Cerebellar cortex (tissue), 1 donor: ENCODE measurements at places on chromosomes 1 and 21.

- no peak for DNase-seq
Measured at GRCh38 chr1:60386249-60386648, 312.7 kb upstream of the C1orf87 start.

GRCh38 chr1:203681739-203682138 is 55.1 kb downstream of the ATP2B4 start:
- DNase-seq: no peak

- no peak for DNase-seq
Measured at GRCh38 chr1:22264464-22265341, 121.8 kb upstream of the WNT4 start.

DNA sequence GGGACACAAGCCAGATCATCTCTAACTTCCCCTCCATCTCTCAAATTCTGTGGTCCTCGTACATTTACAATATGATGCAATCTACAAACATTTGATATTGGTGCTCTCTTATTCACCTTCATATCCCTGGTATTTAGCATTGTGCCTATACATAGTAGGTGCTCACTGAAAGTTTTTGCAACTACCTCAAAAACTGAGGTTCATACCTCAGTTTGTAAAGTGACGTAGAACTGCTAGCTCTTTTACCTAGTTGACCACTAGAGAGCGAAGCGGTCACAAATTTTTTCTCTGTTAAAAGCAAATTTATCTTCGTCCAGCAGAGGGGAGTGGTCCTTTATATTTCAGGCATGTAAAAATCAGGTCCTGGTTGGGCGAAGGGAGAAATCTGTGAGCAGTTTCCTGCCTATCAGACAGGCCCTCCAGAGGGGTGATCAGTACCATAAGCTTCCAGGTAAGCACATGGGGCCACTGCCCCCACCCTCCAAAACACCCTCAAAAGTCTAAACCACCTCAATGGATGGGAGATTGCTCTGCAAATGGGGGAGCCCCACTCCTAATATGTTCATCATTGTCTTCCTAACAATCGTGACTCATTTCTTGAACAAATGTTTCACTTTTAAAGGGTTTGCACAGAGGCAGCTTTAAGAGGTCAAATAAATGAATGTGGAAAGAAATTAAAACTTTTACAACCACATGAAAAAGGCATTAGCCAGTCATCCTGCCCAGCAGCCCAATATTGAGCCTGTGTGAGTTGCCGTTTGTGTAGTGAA is 10.6 kb upstream of the HLCS start:
- DNase-seq: peak; percentile 78

GRCh38 chr1:108034396-108034795 is 69.4 kb upstream of the VAV3 start:
- no peak for DNase-seq

DNA sequence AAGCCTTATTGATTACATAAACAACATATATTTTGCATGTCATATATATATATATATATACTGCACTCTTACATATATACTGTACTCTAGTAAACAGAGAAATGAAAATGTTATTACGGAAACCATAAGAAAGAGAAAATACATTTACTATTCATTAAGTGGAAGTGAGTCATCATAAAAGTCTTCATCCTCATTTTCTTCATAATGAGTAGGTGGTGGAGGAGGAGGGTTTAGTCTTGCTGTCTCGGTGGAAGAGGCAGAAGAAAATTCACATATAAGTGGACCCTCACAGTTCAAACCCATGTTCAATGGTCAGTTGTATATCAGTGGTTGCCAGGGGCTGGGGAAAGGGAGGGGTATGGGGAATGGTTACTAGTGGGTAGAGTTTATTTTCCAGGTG is 8.0 kb upstream of the IFNLR1 start:
- DNase-seq: no peak

DNA sequence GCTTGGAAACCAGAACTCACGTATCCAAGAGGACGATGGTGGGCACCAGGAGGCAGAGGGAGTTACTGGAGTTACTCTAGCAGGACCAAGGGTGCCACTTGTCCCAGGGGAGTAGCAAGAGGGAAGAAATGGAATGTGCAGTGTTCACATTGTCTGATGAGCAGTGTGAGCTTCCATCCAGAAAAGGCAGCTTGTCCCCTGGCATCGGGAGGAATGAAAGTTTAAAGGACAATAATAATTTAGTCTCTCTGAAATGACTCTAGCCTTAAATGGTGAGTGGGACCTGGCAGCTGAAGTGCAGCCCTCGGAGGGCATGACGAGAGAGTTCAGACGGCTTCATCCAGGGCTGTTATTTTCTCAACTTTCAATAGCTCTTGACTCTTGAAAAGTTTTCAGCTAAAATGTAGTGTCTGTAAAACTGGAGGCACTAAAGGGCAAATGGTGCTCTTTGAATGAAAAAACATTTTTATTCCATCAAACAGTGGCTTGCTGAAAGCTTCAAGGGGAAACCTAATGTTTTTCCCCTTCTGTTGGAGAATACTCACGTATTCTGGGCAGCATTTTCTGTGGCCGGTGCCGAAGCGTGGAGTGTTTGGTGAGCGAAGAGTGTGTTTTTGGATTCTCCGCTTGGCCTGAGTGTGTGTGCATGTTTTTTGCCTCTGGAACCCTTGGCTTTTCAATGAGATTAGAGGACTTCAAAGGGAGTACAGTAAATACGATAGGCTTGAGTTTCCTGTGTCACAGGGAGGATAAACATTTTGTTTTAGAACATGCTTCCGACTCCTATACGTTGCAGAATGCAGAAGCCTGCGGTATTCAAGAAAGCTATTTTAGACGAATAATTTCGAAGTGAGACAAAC is 157.3 kb downstream of the GALNT2 start:
- no peak for DNase-seq

- no peak for DNase-seq
Measured at GRCh38 chr1:185573677-185574076, 160.5 kb upstream of the HMCN1 start.

DNA sequence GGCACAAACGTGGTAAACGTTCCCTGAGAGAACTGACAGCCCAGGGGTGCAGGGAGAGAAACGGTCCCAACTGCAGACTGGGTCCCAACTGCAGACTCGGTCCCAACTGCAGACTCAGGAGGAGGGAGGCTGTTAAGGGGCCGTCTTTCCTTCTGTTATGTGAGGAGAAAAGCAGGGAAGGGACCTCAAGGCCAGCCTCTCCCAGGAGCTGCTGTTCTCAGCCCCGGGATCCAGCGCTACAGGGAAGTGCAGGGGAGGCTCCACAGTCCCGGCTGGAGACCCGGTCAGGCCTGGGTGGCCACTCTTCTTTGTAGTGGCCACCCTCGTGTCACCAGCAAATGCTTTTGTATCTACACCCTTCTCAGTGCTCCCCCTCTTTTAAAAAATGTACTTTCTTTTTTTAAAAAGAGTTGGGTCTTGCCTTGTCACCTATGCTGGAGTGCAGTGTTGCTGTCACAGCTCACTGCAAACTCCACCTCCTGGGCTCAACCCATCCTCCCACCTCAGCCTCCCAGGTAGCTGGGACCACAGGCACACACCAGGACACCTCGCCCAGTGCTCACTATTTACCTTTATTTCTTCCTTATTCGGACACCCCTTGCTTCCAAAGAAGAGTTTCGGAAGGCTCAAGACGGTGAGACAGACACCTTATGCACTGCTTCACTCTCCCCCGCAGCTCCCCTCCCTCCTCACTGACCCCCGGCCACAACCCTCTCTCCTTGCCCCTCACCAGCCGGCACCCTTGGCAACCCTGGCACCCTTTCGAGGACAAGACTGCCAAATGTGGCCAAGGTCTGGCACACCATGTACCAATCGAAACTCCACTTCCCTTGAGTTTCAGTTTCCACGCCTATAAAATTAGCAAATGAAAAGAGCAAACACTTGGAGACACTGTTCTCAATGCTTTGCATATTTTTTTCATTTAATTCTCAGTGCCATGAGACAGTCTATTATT is 21.8 kb downstream of the CAPN2 start:
- no peak for DNase-seq

DNA sequence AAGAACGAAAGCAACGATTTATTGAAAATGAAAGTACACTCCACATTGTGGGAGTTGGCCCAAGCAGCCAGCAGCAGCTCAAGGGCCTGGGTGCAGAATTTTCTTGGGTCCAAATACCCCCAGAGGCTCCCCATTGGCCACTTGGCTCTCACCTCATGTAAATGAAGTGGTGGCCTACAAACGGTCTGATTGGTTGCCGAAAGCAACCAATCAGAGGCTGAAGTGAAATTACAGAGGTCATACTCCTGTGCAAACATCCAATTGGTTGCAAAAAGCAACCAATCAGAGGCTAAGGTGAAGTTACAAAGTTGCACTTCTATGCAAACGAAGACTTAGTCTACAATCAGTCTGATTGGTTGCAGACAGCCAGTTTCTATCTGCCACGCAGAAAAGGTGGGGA is 31.9 kb downstream of the FAM163A start:
- DNase-seq: no peak

GRCh38 chr1:68907491-68907890 is 410.6 kb upstream of the DEPDC1 start:
- no peak for DNase-seq

DNA sequence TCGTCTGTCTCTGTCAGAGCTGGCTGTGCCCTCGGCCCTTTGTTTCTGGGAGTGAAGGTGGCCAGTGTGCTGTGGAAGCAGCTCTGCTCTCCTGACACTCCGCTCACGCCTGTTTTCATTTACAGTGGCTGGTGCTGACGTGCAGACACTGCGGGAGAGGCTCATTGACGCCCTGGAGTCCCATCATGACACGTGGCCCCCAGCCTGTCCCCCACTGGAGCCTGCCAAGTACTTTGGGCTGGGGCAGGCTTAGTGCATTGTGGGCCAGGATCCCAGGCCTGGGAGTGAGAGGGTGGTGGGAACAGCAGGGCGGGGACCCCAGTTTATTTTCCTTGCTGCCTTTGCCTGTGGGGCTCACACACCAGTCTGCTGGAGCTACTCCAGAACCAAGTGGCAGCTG is 21.1 kb downstream of the QSOX1 start:
- no peak for DNase-seq

DNA sequence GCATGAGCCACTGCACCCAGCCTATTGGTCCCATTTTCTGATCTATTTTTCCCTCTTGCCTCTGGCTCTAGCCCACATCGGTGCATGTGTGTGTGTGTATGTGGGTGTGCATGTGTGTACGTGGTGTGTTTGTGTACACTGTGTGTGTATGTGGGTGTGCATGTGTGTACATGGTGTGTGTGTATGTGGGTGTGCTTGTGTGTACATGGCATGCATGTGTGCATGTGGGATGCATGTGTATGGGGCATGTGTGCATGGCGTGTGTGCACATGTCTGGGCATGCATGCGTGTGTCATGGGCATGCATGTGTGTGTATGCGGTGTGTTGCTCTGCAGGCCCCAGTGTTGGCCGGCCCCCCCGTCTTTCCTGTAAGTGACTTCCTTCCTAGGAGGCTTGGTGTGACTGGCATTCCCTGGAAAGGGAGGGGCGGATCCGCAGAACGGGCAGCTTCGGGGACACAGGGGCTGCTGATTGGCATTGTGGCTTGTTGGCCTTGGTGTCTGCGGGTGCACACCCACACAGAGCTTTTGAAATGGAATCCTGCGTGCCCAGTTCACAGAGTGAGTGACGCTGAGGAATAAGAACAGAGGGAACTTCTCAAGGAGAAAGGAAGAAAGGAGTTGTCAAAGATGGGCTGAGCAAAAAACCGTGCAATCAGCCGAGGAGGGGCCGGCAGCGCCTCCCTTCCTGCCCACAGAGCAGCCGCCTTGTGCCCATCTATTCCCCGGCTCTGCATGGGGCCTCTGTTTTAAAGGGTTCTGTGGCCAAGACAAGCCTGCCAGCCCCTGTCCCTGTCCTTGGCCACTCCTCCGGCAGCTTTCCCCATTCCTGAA is 8.0 kb downstream of the PDXK start:
- peak; percentile 56 for DNase-seq

DNA sequence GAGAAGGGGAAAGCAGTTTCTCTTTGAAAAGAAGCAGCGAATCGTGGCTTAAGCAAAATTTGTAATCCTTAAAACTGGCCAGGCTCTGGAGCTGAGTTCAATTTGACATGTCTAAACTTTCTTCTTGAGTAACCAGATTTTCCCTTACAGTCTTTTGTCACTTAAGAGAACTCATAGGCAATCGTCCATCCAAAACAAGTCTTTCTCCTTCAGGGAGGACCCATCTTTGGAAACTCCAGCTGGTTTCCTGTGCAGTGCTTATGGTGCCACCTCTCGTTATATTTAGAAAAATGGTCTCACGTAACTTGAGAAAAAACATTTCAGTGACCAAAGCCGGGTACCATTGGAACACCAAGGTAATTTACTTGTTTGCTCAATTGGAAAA is 1.8 kb upstream of the PTTG1IP start:
- DNase-seq: peak; percentile 26

- peak; percentile 27 for DNase-seq
Measured at GRCh38 chr1:234604495-234605398, 5.2 kb downstream of the IRF2BP2 start.

GRCh38 chr1:112557385-112557784 is 48.6 kb downstream of the WNT2B start:
- DNase-seq: no peak

DNA sequence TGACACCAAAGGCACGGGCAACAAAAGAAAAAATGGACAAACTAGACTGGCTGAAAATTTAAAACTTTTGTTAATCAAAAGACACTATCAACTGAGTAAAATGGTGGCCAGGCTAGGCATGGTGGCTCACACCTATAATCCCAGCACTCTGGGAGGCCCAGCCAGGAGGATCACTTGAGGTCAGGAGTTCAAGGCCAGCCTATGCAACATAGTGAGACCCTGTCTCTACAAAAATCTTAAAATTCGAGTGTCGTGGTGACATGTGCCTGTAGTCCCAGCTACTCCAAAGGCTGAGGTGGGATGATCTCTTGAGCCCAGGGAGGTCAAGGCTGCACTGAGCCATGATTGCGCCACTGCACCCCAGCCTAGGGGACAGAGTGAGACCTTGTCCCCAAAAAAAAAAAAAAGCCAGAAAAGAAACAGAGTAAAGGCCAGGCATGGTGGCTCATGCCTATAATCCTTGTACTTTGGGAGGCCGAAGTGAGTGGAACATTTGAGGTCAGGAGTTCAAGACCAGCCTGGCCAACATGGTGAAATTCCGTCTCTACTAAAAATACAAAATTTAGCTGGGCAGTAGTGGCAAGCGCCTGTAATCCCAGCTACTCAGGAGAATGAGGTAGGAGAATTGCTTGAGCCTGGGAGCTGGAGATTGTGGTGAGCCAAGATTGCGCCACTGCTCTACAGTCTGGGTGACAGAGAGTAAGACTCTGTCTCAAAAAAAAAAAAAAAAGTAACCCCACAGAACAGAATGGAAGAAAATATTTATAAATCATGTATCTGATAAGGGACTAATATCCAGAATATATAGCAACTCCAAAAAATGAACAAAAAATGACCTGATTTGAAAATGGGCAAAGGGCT is 8.0 kb downstream of the TUT4 start:
- no peak for DNase-seq

DNA sequence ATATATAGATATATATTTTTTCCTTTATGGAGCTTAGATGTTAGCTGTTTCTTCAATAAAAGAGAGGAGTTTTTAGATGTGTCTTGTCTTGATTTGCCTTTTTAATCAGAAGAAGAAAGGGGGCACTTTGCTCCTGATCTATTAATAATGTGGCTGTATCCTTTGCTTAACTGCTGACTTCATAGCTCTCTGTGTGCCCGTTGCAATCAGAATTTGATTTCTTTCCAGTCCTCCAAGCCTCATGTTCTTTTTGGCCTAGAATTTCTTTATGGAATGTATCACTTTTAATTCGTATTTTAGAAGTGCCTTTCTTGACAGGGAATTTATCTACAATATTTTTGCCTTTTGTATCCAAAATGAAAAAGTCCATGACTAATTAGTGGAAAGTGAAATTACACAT is 85.3 kb downstream of the C1orf21 start:
- peak; percentile 76 for DNase-seq

- no peak for DNase-seq
Measured at GRCh38 chr1:46396441-46397398, 2.6 kb downstream of the FAAH start.
